ENCODE measurements at places on chromosomes 7 and 10.

GRCh38 chr7:142956951-142957623 is 5.1 kb downstream of the KEL start:
- DNase-seq, result no peak

DNA sequence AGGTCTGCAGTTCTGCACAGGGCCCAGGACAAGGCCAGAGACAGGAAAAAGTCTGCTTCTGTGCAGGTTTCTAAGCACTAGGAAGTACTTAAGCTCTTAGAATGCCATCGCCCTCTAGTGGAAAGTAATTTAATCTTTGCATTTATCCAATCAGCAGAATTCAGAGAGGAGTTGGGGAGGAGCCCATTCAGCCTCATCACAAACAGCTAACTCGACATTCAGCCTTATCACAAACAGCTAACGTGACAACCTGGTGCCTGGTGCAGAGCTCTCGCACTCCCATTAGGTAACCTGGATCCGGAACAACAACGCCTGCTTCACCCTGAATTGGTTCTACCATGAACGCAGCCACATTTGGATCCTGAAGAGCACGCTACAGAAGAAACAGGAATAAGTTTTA is 15.2 kb downstream of the OAT start:
- no peak for DNase-seq

GRCh38 chr7:28542410-28542809 is 130.1 kb downstream of the CREB5 start:
- DNase-seq, result no peak

DNA sequence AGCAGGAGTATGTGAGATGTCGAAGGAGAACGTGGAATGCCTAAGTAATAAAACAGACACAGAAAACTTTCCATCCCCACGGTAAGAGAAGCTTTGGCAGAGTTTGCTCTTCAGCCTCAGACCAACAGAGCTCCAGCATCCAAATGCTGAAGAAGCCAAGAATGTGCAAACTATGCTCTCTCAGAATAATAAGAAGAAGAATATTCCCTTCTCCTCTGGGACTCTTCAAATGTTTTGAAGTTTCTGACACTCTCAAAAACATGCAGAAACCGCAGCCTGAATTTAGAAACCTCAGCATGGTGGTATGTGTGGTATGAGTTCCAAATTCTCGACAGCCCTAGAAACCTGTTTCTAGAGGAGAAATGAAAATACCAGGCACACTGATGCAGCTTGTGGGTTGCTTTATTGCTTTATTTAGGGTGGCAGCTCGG is 113.3 kb downstream of the KCNMA1 start:
- DNase-seq, result no peak

- no peak for DNase-seq
These were observed 116.1 kb downstream of the DGKB start for GRCh38 chr7:14786314-14786895.

DNA sequence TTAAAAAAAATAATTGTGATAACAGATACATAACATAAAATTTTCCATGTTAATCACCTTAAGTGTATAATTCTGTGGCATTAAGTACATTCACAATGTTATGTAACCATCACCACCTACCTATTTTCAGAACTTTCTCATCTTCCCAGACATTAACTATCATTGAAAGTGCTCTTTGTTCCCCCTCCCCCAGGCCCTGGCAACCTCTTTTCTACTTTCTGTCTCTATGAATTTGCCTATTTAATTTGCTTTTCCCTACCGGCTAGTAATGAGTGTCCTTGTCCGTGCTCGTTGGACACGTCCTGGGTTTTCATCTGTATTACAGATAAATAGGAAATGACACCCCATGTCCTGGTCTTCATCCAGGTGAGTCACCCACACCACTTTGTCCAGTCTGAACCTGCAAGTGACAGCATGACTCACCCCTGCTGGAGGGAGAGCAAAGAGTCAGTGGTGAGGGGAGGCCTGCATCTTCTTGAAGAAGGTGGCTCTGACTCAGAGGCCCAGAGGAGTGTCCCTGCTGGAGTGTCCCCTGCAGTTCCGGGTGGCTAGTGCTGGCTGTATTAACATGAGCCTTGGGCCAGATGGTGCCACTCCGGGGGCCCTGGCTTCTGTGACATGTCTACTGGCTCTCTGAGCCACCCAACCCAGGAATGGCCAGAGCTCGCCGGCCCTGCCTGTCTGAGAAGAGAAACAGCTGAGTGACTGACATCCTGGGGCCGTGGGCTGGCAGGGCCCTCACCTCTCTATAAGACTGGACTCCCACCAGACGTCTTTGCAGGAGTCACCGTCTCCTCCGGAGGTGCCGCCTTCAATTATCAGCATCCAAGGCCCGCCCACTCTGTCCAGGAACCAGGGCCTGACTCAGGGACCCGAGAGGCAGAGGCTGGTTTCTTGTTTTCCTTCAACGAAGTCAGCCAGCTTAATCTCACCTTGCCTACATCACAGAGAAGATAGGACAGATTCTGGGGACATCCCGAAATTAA is 503.2 kb upstream of the MKI67 start:
- DNase-seq, result no peak

DNA sequence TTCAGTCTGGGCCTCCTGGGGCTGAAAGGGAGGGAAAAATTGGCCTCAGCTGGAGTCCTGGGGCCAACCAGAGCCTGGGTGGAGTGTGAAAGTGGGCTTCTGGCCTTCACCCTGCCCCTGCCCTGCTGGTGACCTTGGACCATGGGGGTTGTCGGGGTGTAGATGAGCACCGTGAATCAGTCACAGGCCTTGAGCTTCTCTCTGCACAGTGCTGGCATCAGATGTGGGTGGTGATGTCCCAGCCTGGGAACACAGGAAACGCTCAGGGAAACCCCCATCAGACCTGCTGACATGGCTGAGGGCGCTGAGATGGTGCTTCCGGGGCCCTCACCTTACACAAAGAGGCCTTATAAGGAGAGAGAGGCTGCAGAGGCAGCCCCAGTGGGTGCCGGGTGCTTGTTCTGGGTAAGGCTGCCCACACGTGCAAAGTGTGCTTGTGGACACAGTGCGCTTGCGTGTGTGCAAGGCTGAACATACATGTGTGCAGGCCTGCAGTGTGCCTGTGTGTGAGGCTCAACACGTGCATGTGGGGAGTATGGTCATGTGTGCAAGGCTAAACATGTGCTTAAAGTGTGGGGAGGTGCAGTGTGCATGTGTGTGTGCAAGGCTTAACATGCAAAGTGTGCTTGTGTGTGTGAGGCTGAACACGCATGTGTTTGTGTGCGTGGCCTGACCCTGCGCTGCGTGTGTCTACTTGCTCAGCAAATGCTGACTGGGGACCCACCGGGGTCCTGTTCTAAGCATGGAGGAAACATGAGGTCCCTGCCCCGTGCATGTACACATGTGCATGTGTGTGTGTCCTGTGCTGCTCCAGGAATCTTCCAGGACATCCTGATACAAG is 6.5 kb downstream of the ARPC1B start:
- DNase-seq, result peak; percentile 73

- no peak for DNase-seq
These were observed 180.0 kb downstream of the HDAC9 start for GRCh38 chr7:18675579-18675978.

DNA sequence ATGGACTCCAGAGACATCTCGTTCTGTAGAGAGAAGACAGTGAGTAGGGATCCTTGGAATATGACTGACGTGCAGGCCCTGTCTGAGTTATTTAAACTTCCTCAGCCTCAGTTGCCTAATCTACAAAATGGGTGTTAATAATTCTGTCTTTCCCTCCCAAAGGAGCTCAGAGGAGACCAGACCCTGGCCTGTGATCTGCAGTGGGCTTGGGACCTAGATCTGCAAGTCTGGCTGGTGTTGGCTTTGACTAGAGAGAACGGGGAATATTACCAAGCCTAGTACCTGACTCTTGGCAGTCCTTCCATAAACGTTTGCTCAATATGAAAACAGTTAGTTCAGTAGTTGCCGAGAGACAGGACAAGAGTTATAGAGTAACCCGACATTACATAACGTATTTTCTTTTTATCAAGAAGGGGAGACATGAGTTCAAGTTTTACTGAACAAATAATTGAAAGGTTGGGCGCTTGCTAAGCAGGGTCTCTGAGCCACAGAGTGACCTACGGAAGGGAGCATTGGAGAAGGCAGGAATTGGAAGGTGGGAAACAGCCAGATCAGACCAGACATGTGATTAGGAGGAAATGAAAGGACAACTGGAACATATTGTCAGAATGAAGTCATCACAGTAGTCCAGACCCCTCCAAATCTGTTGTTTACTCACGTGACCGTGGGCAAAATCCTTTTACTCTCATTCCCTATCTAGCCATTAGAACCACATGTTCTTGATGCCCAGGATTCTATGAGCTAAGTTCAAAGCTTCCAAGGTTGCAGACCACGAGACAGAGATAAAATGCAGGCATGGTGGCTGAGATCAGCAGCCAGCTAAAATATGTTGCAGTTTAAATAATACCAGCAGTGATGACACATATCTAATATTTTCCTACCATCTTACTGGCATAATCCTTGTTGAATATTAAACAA is 10.9 kb upstream of the CYP3A4 start:
- DNase-seq, result no peak

- DNase-seq, result no peak
These were observed 39.3 kb downstream of the ANK3 start for GRCh38 chr10:60350400-60350799.

GRCh38 chr7:55641273-55641691 is 69.0 kb upstream of the VOPP1 start:
- DNase-seq, result peak; percentile 6

- DNase-seq, result no peak
These were observed 72.4 kb upstream of the LRRC4 start for GRCh38 chr7:128103498-128104107.

DNA sequence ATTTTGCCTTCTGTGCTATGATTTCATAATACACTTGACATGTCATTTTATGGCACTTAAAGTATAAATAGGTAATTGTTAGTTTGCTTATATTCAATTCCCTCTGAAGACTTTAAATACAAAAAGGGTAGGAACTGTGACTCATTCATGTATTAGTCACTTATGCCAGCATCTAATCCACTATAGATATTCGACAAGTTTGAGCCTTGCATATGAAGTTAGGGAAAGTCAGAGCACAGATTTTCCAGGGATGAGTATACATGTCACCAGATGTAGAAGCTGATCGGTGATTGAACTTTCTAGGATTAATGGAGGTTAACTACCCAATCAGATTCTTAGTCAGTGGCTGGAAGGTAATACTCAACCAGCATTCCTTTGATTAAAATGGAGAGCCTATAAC is 1321.5 kb downstream of the XPNPEP1 start:
- DNase-seq, result no peak

GRCh38 chr10:118594392-118595063 is 920 bp downstream of the PRLHR start:
- no peak for DNase-seq

DNA sequence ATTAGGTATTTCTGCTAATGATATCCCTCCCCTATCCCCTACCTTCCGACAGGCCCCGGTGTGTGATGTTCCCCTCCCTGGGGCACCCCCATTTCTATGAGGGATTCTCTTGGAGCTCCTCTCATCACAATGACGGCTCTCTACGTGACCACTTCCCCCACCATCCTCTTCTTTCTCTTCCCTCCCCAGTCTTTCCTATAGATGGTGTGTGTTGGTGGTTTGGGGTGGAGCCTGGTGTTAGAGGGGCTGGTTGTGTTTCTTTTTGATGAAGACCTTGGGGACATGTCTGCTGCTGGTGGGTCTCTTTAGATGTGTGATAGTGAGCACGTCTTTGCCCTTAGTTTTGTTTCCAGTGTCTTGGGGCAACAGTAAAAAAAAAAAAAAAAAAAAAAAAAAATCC is 28.6 kb downstream of the RPS24 start:
- DNase-seq, result no peak

DNA sequence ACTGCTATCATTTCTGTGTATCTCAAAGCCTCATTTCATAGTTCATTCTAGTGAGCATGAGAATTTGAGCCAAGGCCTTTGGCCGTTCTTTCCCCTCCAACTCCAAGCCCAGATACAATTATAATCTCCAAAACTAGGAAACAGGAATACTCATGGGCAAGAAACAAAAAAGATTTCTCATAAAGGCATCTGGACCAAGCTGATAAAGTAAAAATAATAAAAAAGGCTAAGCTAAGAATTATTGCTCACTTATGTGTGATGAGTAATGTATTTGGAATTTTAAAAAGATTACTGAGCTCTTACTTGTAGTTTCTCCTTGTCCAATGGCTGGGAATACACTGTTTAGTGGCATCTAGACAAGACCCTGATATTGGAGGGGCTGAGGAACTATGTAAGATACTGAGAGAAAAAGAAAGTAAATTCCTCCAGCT is 196.4 kb upstream of the POM121L12 start:
- no peak for DNase-seq

DNA sequence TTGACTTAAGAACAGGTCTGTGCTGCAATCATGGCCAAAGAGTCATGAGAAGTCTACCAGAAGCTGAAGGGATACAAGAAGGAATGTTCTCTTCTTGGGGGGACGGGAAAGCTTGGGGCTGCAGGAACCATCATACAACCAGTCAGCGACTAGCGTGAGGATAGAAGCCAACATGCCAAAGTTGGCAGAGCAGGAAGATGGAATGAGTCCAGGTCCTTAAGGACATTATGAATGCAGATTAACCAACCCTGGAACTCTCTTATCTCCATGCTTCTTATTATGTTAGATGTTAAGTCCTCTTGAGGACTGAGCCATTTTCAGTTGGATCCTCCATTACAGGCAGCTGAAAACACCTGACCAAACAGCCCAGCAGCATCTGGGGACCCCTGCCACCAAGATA is 17.2 kb upstream of the CACUL1 start:
- DNase-seq, result no peak

GRCh38 chr10:63718421-63718820 is 197.2 kb downstream of the REEP3 start:
- DNase-seq, result no peak

GRCh38 chr10:119541459-119542356 is 811 bp downstream of the RGS10 start:
- DNase-seq, result peak; percentile 40

DNA sequence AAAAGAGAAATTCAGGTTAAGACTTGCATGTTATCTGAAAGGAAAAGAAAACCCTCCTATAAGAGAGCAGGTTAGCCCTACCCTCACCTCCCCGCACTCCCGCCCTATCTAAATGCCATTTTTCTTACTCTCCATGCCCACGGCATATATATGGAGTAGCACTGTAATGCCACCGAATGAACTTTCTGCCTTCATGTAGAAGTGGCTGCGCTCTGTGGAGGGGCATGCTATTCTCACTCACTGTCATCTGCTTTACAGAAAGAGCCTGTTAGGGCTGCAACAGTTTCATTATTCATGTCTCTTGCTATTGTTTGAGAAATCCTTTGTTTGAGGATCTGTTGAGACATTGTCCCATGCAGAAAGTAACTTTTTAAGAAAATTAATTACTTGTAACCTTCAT is 1190.6 kb downstream of the SORCS1 start:
- DNase-seq, result no peak

GRCh38 chr10:103915796-103916195 is 2.2 kb downstream of the STN1 start:
- DNase-seq, result no peak

GRCh38 chr10:30959836-30960210 is 71.8 kb downstream of the ZNF438 start:
- no peak for DNase-seq

DNA sequence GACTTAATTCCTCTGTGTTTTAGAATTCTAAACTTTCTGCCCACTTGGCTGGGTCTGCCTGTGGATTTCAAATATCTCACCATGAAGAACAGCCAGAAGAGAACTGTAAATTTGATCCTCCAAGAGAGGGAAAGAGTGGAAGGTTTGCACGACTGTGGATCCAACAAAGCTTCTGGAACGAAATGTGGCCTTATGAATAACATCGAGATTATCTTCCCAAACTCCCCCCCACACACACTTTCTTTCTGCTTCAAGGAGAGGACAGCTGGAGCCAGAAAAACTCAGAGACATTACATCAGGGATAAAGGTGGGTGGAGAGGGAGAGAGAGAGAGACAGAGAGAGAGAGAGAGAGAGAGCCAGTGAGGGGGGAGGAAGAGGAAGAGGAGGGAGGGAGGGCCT is 570.1 kb upstream of the MGMT start:
- no peak for DNase-seq
